ENCODE measurements at places on chromosomes 3 and 15.

GRCh38 chr3:100209948-100210771, 50.6 kb upstream of the TBC1D23 start:
- DNase-seq: no peak

GRCh38 chr15:39302936-39303335, 277.9 kb upstream of the THBS1 start:
- DNase-seq: no peak

DNA sequence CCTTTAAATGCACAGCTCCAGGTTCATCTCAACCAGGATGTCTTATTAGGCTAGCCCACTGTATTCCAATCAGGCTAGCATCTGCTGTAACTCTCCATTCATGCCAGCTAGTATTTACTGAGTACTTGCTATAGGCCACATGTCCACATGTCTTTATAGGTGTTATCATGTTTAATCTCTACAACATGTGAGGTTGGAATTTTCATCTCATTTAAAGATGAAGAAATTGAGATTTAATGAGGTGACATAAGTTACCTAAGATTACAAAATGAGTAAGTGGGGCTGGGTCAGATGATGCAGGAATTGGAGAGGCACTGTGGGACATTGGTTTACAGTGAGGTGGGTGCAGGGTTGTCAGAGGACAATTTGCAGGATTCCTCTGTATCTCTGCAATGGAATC, 2.9 kb downstream of the IFT122 start:
- no peak for DNase-seq

DNA sequence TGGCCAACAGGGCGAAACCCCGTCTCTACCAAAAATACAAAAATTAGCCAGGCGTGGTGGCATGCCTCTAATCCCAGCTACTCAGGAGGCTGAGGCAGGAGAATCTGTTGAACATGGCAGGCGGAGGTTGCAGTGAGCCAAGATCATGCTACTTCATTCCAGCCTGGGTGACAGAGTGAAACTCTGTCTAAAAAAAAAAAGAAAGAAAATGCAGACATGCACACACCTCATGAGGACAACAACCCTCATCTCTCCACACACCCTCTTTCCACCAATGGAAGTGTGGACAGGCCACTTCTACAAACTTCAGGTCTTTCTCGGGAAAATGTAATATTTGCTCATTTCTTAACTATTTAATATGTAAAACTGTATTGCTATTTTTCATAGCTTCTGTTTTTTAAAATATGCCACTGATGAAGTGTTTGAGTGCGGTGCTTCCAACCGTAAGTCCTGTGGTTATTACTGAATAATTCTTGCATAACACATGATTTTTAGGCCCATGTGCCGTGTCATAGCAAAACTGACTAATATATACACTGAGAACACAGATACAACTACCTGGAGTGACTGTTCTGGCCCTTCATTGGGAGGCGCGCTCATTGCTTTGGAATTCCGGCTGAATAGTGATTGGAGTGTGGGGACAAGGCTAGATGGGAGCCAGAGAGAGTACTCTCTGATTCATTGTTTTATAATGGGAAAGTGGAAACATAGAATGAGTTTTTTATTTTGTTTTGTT, 23.1 kb downstream of the LRRC31 start:
- DNase-seq: no peak

DNA sequence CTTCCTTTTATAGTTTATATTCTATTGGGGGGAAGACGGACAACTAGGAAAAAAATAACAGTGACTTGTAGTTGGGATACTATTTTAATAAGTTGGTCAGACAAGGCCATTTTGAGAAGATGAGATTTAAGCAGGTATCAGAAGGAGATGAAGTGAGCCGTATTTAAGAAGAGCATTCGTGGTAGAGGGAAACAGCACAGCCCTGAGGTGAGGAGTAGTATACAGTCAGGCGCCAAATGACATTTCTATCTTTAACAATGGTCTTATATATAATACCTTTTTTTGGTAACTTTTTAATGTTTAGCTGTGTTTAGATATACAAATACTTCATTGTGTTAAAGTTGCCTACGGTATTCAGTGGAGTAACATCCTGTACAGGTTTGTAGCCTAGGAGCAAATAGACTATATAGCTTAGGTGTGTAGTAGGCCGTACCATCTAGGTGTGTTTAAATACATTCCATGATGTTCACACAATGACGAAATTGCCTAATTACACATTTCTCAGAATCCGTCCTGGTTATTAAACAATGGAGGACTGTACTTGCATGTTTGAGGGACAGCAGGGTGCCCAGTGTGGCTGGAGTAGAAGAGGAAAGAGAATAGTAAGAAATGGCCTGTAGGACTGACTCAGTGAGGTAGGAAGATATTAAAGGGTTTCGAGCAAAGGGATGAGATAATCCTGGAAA, 1.6 kb downstream of the NKTR start:
- no peak for DNase-seq

GRCh38 chr15:59553879-59554735, 57.5 kb upstream of the GCNT3 start:
- no peak for DNase-seq

DNA sequence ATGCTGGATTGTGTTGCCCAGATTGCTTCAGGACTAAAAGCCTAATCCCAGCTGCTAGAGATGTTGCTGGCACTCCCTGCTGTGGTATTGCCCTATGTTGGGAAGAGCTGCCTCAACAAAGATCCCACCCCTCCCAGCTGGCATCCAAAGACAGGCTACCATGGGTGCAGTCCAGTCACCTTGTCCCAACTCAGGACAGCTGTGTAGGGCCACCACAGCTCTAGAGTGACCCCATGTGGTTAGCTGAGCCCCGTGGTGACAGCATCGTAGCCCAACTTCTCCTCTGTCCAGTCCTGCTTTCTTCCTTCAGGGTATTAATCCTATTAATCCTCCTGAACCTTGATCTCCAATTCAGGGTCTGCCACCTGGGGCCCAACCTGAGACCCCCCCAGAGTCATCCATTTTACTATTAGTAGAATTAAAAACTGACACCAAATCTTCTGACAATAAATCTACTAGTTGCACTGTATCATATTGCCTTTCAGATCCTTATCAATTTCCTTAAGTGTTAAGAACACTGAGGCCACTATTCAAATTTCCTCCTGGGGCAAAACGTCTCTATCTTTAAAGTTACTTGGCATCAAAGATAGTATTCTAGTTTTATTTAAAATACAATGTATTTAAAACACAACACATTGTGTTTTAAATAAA, 83.5 kb downstream of the AQP9 start:
- peak; percentile 83 for DNase-seq

DNA sequence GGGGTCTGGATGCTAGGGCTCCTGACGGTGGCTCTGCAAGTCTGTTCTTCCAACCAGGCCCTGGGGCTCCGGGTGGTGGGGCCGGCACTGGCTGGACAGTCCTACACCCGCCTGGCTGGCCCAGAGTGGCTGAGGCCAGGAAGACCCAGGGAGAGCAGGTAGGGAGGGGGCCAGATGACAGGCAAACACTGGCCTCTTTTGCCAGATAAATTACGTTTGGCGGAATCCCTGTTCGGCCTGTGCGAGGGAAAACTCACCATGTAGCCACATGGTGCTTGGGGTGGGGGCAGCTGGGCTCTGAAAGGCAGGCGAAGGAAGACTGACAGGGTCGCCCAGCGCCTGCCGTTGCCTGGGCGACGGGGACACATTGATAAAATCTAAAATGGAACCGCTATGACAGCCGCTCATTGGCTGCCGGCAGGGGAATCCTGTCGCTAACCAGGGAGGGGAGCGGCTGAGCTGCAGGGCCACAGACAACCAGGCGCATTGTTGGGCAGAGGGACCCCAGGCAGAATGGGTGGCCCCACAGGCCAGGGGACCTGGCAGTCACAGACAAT, 30.4 kb downstream of the IQSEC1 start:
- no peak for DNase-seq

- DNase-seq: no peak
Measured at GRCh38 chr3:88912294-88912877, 195.0 kb upstream of the EPHA3 start.

GRCh38 chr3:170802164-170803151, 67.5 kb downstream of the RPL22L1 start:
- no peak for DNase-seq

- DNase-seq: peak; percentile 37
Measured at GRCh38 chr3:69855436-69856162, 116.3 kb downstream of the MITF start.

GRCh38 chr15:66844747-66845145, 142.7 kb downstream of the SMAD6 start:
- DNase-seq: no peak

DNA sequence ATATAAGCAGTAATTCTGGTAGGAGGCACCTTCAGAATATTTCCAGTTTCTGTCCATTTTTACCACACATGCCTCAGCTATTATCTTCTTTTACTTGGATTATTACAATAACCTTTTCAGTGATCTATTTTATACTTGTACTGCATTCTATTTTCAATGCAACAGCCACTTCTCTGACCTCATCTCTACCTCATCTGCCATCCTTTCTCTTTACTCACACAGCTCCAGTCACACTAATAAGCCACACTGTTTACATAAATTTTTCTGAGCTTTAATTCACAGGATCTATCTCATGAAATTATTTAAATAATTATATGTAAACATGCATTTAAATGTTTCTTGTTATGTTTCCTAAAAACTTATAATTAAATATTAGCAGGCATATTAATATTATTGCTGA, 47.3 kb upstream of the BCHE start:
- DNase-seq: no peak

DNA sequence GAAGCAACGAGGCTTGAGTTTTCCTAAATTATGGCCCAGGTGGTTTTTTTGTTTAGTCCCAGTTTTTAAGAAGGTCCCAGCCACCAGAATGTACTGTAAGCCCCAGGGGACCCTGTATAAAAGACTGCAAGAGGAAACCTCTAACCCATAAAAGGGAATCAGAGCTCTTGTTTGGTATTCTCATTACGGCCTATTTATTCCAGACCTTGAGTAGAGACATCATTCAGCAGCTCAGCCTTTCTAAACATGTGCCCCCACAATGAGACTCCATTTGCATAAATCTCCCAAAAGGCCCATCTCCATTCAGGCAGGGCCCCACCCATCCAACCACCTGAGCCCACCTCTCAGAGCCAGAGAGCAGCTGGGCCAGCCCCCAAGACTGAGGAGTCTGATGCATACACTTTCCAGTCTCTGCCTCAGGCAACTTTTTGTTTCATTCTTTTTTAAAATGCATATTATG, 25.7 kb downstream of the ZDHHC3 start:
- DNase-seq: no peak

- DNase-seq: no peak
Measured at GRCh38 chr3:38107911-38108648, 28.8 kb downstream of the ACAA1 start.

- no peak for DNase-seq
Measured at GRCh38 chr3:101677436-101678286, 729 bp upstream of the ZBTB11 start.

- no peak for DNase-seq
Measured at GRCh38 chr15:90990446-90990845, 3.9 kb downstream of the PRC1 start.

DNA sequence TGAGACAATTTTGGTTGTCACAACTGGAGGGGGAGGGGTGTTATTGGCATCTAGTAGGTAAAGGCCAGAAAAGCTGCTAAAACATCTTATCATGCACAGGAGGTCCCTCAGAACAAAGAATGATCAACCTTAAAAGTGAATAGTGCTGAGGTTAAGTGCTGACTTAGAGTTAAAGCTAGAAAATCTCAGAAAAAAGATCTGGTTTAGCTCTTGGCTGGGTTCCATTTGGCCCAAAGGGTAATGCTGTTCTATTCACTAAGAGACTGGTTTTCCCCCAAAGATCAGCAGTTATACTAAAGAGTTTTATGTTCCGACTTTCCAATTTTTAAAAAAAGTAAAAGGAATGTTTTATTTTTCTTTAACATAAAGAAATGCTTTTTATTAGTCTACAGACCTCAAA, 15.6 kb downstream of the DCBLD2 start:
- DNase-seq: no peak

GRCh38 chr3:37475435-37475834, 301.1 kb upstream of the LRRFIP2 start:
- no peak for DNase-seq

DNA sequence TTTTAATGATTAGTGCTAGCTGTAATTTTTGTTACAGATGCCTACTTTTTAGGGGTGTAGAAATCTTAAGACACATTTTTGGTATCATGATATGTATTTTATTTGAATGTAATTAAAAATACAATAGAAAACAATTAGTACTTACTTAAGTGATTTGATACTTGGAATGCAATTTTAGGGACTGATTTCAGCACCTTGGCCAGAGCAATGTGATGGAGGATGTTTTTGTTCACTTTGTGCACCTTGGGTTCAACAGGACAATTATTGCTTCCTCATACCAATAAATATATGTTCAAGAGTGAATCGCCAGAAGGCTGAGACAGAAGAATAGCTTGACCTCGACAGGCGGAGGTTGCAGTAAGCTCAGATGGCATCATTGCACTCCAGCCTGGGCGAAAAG, 22.3 kb downstream of the GMNC start:
- DNase-seq: no peak

GRCh38 chr3:39515681-39516441, 48.4 kb downstream of the MOBP start:
- no peak for DNase-seq

Data from suppressor macrophage (primary cell).